ENCODE measurements at places on chromosomes 2 and 18.

GRCh38 chr18:59941331-59941730 lies 41.5 kb downstream of the PMAIP1 start:
- DNase-seq, result no peak

DNA sequence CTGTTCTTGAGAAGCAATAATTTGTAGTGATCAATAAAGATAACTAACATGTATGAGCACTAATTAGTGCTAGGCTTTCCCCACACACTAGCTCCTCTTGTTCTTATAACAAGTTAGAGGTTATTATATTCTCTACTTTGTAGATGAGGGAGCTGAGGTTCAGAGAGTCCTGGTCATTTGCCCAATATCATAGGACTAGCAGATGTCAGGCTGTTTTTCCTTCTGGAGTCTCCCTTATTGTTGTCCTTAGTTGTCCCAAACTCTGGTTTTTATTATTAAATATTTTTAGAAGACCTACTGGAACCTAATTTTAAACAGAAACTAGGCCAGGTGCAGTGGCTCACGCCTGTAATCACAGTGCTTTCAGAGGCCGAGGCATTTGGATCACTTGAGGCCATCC lies 16.5 kb upstream of the TTC39C start:
- no peak for DNase-seq

- peak; percentile 48 for DNase-seq
Observed at GRCh38 chr2:233443511-233444183, 89.4 kb downstream of the DGKD start.

DNA sequence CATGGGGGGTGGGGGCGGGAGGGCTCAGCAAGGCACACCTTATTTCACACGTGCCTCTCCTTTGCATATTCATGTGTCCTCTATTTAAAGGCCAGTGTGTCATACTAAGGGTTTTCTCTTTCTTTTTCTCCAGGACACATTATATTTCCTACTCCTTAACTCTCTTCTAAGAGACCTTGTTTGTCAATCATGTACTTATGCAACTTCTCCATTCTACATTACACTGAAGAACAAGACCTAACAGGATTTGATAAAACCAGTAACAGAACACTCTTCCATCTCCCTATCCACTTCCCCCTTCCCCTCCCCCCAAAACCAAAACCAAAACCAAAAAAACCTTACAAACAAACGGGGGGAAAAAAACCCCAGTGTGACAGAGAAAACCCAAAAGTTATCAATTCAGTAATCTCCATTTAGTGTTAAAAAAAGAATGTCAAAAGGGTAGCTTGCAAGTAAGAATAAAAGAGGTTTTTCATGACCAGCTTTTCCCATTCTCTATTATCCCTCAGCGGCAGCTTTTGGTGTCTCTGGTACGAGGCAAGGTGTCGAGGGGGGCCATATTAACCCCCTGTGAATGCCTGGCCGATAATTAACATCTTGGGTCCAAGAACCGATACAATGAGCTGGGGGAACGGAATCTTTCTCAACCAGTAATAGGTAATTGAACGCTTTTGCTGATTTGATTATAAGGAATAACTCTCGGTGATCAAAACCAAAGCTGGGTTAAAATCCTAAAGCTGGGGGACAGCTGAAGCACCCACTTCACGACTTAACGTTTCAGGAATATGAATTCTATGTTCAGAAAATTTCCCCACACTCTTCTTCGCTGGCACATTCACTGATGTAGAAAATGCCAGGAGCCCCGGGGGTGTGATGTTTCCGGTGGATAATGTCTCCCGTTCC lies 191.0 kb upstream of the TCF4 start:
- peak; percentile 16 for DNase-seq

GRCh38 chr2:146392631-146393030 lies 1452.2 kb upstream of the ACVR2A start:
- peak; percentile 30 for DNase-seq

All from GM06990 (cell line).